ENCODE measurements at places on chromosomes 11 and 22. TPM values are rescaled to one million over a fixed set of nuclear protein-coding genes. Genes with fewer than 3 reads are reported as not detected.

Gene SHISA8
- 1.7 TPM for total RNA-seq

Gene SELENOO
- total RNA-seq, result 26.4 TPM

GRCh38 chr11:68216171-68216938, 3.3 kb upstream of the KMT5B start:
- peaks cover 22% of the 10 kb centered on the region for H3K27me3 ChIP-seq
- H3K4me3 ChIP-seq, result no peak overlapping the region
- no peak for DNase-seq
- H3K36me3 ChIP-seq, result no peaks in the 10 kb centered on the region
- peaks cover 17% of the 10 kb centered on the region for H3K4me1 ChIP-seq

- no peak overlapping the region for H3K4me3 ChIP-seq
- no peaks in the 10 kb centered on the region for H3K4me1 ChIP-seq
- no peak for DNase-seq
- no peaks in the 10 kb centered on the region for H3K27me3 ChIP-seq
- no peaks in the 10 kb centered on the region for H3K36me3 ChIP-seq
These were observed 428.0 kb downstream of the TMEM135 start for GRCh38 chr11:87465716-87466115.

DNA sequence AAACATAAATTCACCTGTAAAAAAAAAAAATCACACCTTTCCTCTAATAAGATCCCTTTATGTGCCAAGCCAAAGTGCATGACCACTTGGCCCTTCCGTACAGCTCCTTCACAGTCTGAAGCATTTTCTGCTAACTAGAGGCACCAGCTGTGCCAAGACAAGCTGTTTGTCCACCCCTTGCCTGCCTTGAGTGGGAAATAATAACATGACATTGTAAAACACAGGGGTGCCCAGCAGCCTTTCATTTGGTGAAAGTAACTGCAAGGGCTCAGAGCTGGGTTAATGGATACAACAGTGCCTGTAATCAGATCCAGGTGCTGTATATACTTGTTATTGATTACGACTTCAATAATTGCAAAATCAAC, 59.2 kb downstream of the DDIAS start:
- H3K4me1 ChIP-seq, result peaks cover 48% of the 10 kb centered on the region
- H3K27ac ChIP-seq, result peak overlapping the region; percentile 31
- H3K27me3 ChIP-seq, result peaks cover 8% of the 10 kb centered on the region
- DNase-seq, result no peak
- peaks cover 14% of the 10 kb centered on the region for H3K36me3 ChIP-seq

DNA sequence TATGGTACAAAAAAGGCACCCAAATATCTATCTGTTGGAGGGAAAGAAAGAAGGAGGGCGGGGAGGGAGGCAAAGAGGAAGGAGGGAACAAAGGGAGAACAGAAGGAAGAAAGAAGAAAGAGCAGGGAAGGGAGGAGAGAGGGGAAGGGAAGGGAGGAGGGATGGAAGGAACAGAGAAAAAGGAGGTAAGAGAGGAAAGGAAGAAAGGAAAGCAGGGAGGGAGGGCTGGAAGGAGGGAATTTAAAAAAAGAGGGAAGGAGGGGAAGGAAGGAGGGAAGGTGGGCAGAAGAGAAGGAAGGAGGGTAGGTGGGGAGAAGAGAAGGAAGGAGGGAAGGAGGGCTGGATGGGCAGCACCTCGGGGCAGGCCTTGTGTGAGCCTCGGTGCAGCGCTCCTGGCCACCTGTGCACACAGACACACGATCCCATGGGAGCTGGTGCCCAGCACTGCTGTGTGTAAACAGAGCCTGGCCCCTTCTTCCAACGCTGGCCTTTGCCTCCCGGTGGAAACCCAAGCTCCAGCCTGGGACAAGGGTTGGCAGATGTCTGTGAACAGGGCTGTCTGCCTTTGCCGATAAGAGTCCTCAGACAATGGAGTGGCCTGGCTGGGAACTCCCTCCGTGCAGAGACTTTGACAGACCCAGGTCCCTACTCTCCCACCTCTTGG, 23.2 kb downstream of the SMIM38 start:
- DNase-seq, result no peak
- peaks cover 3% of the 10 kb centered on the region for H3K27me3 ChIP-seq
- peaks cover 3% of the 10 kb centered on the region for H3K4me1 ChIP-seq
- no peaks in the 10 kb centered on the region for H3K36me3 ChIP-seq

DNA sequence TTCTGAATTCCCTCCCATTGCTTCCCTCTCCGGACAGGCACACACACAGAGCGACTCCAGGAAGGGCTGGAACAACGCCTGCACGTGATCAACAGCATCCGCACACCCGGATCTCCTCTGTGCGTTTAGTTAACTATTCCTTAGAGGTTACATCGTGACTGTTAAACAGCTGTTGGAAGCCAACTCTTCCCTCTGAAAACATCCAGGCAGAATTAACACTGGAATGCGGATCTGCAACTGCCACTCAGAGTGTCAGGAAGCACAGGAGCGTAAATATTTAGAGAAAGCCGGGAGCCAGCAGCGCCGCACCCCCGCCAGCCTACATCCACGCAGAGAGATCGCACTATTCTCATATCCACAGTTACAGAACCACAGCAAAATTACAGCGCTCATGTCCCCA, 46.2 kb downstream of the SHANK2 start:
- DNase-seq, result no peak
- no peak overlapping the region for H3K4me3 ChIP-seq
- no peaks in the 10 kb centered on the region for H3K4me1 ChIP-seq
- no peak overlapping the region for H3K27ac ChIP-seq
- no peaks in the 10 kb centered on the region for H3K36me3 ChIP-seq
- H3K27me3 ChIP-seq, result no peaks in the 10 kb centered on the region

GRCh38 chr11:97800891-97801290, 1219.9 kb upstream of the CNTN5 start:
- no peak for DNase-seq
- H3K27ac ChIP-seq, result no peak overlapping the region
- H3K36me3 ChIP-seq, result no peaks in the 10 kb centered on the region
- no peaks in the 10 kb centered on the region for H3K27me3 ChIP-seq
- no peak overlapping the region for H3K4me3 ChIP-seq

GRCh38 chr11:126136507-126136906, 73.8 kb upstream of the CDON start:
- H3K36me3 ChIP-seq, result no peaks in the 10 kb centered on the region
- H3K4me3 ChIP-seq, result no peak overlapping the region
- H3K27ac ChIP-seq, result no peak overlapping the region
- H3K4me1 ChIP-seq, result no peaks in the 10 kb centered on the region
- H3K27me3 ChIP-seq, result peaks cover 7% of the 10 kb centered on the region

GRCh38 chr22:43832393-43833265, 20.5 kb upstream of the EFCAB6 start:
- no peaks in the 10 kb centered on the region for H3K4me1 ChIP-seq
- H3K27ac ChIP-seq, result no peak overlapping the region
- no peak for DNase-seq
- H3K27me3 ChIP-seq, result no peaks in the 10 kb centered on the region
- H3K4me3 ChIP-seq, result no peak overlapping the region

GRCh38 chr22:20084547-20085413, 4.7 kb downstream of the DGCR8 start:
- peaks cover 58% of the 10 kb centered on the region for H3K36me3 ChIP-seq
- H3K4me3 ChIP-seq, result no peak overlapping the region
- no peak overlapping the region for H3K27ac ChIP-seq
- no peaks in the 10 kb centered on the region for H3K27me3 ChIP-seq
- peaks cover 26% of the 10 kb centered on the region for H3K4me1 ChIP-seq

- no peak overlapping the region for H3K27ac ChIP-seq
- no peaks in the 10 kb centered on the region for H3K4me1 ChIP-seq
- no peaks in the 10 kb centered on the region for H3K36me3 ChIP-seq
- no peaks in the 10 kb centered on the region for H3K27me3 ChIP-seq
- no peak overlapping the region for H3K4me3 ChIP-seq
These were observed 139.9 kb downstream of the SHANK2 start for GRCh38 chr11:71112454-71112853.

GRCh38 chr11:2663506-2663905, 36.3 kb downstream of the KCNQ1OT1 start:
- no peak overlapping the region for H3K27ac ChIP-seq
- H3K4me3 ChIP-seq, result no peak overlapping the region
- H3K4me1 ChIP-seq, result no peaks in the 10 kb centered on the region
- H3K36me3 ChIP-seq, result peaks cover 2% of the 10 kb centered on the region
- DNase-seq, result no peak

Data from activated T-helper 2 cell treated with anti-CD3 and anti-CD28 coated beads, Interferon-gamma antibody, Interleukin-2, Interleukin-4, amounts not matched to agents 10 μg/mL and 5 μg/mL and 100 μg/mL, durations not matched to agents 14 hours and 24 hours and 36 hours (primary cell).